COR-L47 (cell line): ENCODE measurements at places on chromosomes 4 and X.

DNA sequence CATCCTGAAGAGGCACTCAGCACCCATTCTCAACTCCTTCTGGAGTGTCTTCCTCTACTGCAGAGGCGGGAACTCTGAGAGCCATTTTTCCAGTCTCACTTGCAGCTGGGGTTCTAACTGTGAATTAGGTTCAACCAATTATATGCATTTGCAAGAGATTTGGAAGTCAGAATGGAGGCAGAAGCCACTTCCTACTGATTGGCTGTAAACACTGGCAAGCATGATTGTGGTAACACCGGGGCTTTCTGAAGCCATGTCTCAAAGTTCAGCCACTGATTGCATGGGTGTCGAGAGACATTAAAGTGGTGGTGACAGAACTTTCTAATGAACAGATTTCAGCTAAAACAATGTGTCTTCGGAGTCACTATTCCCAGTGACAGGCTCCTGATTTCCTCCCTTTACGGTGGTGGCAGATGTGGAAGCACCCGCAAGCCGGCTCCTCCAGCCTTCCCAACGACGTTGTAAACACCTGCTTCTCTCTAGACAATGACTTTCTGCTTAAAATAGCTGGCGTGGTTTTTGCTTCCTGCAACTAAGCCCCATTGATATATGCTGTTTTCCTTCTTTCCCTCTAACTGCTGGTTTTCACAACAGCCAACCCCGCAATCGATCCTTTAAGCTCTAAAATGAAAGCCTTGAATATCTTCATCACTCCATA is 92.0 kb downstream of the IRF2 start:
- peak; percentile 19 for DNase-seq

DNA sequence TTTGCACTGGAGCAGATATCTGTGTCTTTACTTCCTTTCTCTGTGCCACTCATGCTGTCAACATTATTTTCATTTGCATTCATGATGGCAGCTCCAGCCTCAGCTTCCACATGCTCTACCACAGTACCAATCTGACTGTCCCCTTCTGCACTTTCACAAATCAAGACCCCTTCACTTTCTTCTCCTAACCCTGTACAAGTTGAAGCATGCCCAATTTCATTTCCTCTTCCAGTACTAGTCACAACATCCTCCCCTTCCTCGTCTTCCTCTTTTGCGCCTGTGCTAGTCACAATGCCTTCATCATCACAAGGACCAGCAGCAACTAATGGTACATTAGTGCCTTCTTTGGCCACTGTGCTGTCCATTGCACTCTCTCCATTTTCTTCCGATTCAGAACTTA is 26.5 kb downstream of the BOD1L1 start:
- no peak for DNase-seq

- no peak for DNase-seq
These were observed 64.7 kb upstream of the RPL34 start for GRCh38 chr4:108555701-108556100.

- DNase-seq: no peak
These were observed 1.5 kb downstream of the FRYL start for GRCh38 chr4:48778431-48779094.

DNA sequence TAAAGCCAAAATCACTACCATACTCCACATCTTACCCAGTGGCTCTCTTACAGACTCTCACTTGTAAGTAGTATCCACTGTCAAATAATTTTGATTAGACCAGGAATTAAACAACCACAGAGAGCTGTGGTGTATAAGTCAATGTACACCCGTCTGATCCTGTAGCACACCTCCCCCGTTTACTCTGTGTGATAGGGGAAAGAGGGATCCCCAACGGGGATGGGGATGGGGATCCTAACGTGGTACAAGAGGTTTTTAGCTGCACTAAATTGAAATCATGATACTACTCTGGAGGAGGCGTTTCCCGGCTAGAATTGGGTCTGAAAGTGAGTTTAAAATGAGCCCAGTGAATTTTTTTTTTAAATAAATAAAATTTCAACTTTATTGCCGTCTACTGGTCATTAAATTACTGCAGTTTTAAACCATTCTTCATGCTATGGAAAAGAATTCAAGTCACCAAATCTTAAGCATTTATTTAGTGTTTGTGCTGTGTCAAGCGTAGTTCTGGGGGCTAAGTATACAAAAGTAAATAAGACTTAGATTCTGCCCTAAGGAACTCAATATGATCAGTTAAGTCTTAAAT is 76.6 kb downstream of the INTS12 start:
- DNase-seq: no peak

- DNase-seq: no peak
These were observed 13.5 kb downstream of the KDM5C start for GRCh38 chrX:53211391-53211978.

DNA sequence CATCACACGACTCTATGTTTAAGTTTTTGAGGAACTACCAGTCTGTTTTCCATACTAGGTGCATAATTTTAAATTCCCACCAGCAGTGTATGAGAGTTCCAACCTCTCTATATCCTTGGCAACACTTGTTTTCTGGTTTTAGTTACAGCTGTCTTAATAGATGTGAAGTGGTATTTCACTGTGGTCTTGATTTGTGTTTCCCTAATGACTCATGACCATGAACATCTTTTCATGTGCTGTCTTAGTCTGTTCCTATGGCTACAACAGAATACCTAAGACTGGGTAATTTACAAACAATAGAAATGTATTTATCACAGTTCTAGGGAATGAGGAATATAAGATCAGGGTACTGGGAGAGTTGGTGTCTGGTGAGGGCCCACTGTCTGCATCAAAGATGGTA is 51.5 kb upstream of the GPR78 start:
- DNase-seq: no peak

GRCh38 chrX:48782216-48782615 is 4.2 kb upstream of the GATA1 start:
- no peak for DNase-seq

DNA sequence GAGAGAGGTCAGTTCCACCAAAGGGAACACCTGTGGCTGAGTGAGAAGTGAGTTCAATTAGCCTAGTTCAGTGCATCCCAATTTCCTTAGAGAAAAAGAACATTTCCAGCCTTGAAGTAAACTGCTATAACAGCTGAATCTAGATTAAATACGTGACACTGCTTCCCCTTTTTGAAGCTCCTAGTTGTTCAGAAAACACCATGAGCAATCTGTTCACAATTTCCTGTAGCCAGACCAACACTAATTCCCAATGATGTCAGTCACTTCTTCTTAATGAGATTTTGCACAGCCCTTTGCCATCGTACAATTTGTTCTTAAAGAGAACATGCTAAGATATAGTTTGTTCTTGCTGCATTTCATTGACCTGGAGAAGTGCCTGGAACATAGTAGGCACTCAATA is 144.6 kb upstream of the EDNRA start:
- no peak for DNase-seq

- DNase-seq: no peak
These were observed 10.8 kb upstream of the POLA1 start for GRCh38 chrX:24682739-24683432.

DNA sequence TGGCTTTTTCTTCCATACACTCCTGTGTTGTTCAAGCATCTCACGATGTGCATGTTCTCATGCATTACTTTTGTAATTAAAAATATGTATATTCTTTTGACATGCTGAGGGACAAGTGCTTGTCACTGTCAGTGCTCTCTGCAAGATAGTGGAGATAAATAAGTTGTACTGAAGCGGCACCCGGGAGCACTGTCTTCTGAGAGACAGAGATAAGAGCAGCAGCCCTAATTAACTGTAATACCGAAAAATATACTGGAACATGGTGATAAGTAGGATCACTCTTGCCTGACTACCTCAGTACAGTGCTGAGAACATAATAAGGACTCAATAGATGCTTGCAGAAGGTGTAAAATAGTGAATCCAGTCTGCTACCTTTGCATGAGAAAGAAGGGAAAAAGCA is 9.4 kb upstream of the GPR173 start:
- DNase-seq: no peak

GRCh38 chrX:115616943-115617563 is 56.1 kb downstream of the PLS3 start:
- no peak for DNase-seq

DNA sequence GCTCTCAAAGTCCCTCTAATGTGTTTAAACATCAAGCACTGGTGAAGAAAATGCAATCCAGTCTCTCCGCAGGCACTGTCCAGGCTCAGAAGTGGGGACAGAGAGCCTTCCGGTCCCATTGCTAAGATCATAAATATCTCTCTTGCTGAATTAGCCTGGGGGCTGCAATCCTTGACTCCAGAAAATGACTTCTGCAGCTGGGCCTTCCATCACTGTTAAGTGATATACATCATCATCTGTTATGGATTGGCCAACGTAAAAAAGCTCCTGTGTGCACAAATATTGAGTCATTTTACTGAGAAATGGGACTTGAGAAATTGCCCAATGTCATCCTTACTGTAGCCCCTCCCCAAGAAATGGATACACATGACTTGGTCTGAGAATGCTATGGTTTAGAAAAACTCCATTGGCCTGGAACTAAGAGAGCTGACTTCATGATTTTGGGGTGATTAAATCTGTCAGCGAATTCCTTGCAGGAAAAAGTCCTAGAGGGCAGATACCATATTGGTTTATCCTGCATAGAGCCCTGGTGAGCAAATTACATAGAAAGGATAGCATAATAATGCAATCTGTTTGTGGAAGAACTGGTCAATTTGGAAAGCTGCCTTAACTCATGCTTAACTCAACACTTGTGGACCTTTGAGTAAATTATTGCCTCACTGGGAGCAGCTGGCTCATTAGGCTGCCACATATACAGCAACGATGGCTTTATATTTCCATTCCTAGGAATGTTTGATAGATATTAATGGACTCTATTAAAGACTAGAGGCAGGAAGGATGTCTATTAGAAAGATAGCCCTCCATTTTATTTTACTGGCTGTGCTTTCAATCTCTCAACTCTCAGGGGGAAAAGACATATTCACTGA is 346.1 kb downstream of the GBA3 start:
- no peak for DNase-seq

DNA sequence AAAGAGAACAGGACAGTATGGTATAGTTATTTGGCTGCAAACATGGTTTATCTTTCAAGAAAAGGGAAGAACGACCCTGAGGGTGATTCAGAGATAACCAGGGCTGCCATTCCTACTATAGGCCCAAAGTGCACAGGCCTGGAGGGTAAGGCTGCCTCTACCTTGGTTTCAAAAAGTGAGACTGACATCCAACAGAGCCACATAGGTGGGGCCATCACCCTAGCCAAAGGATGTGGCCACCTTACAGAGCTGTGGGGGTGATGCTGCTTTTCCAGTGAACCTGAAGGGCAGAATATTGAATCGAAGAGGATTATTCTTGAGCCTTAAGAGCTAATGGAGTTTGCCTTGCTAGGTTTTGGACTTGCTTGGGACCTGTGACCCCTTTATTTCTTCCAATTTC is 15.7 kb downstream of the SH2D1A start:
- no peak for DNase-seq

DNA sequence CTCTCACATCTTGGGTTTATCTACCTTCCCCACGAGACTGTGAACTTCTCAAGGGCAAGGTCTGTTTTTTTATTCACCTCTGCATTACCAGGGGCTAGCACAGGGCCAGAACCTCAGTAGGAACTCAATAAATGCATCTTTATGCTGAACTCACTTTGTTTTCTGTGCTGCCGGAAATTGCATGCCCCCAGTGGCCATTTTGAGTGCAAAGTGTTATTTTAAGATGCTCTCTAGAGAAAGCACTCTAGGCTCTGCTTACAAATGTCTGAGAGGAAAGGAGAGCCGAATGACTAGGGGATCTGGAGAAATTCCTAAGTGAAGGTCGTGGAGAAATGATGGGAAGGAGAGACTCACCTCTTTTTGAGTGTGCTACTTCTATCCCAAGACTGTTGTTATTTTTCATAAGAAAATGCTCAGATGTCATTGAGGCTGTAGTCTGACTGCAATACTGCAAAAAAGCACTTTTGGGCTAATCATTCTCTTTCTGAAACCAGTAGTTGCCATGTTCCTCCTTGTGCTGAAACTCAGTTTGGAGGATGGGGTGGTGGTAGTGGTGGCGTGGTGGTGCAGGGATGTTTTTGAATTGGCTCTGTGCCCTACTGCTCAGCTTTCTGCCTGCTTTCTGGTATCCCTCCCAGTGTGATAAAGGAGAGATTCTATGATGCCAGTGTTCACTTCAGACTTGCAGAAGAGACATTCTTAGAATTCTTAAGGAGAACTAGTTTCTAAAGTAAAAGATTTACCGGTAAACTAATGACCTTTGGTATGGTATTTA is 41.3 kb downstream of the DOCK11 start:
- DNase-seq: no peak

DNA sequence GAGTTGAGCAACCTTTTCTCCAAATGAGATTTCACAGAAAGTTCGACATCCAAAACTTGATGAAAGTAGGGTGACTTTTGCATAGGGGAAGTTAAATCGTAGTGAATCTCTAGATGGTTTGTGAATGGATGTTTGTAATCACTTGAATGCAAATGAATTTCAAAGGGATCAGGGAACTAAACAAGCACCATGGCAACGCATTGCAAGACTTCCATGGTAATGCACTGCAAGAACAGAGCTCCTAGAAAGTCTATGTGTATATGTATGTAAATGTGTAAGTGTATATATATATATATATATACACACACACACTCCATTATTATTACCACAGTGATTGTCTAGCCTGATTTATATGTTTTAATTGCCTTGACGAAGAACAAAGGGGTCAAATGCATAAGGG is 27.3 kb downstream of the INTS6L start:
- no peak for DNase-seq

- peak; percentile 70 for DNase-seq
These were observed 5.9 kb downstream of the TIMM17B start for GRCh38 chrX:48891402-48892288.

- DNase-seq: no peak
These were observed 109.6 kb upstream of the KIT start for GRCh38 chr4:54548098-54548620.

DNA sequence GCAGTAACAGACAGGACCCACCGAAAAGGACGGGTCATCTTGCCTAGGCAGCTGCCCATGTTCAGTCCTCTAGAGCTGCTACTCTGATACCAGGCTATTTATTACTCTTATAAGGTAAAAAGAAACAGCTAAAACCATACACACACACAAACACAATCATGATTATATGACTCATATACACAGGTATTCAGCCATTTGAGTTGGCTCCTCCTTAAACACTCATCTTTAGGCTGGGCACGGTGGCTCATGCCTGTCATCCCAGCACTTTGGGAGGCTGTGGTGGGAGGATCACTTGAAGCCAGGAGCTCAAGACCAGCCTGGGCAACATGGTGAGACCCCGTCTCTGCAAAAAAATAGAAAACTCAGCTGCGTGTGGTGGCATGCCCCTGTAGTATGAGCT is 76.6 kb downstream of the F11 start:
- no peak for DNase-seq
